ENCODE measurements at places on chromosomes 12 and 14. TPM values are rescaled to one million over a fixed set of nuclear protein-coding genes. Genes with fewer than 3 reads are reported as not detected.

Gene SERPINA3
- 1.1 TPM for polyA plus RNA-seq

Gene KSR2
- 2.4 TPM for polyA plus RNA-seq

Gene SPIC
- polyA plus RNA-seq = not detected

Gene TAS2R46
- polyA plus RNA-seq = not detected

Gene FSCB
- not detected for polyA plus RNA-seq

Gene SPATS2
- 17.9 TPM for polyA plus RNA-seq

All from Purkinje cell (primary cell).